ENCODE measurements at places on chromosomes 11 and 22. TPM values are rescaled to one million over a fixed set of nuclear protein-coding genes. Genes with fewer than 3 reads are reported as not detected.

GRCh38 chr11:67592880-67593564 is 9.4 kb downstream of the GSTP1 start:
- DNase-seq = no peak

- DNase-seq = no peak
These were observed 115.9 kb upstream of the CRYBB3 start for GRCh38 chr22:25083807-25084200.

DNA sequence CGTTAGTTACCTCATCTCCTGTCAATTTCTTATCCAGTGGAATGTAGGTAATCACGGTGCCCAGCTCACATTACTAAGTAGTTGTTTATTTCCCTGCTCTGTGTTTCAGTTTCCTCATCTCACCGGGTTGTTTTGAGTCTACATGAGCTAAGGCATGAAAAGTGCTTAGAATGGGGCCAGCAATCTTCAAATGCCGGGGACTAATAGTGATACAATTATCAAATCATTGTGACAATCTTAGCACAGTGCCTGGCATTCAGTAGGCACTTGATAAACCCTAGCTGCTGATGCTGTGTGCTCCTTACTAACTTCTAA is 53.3 kb upstream of the CD5 start:
- DNase-seq = no peak

DNA sequence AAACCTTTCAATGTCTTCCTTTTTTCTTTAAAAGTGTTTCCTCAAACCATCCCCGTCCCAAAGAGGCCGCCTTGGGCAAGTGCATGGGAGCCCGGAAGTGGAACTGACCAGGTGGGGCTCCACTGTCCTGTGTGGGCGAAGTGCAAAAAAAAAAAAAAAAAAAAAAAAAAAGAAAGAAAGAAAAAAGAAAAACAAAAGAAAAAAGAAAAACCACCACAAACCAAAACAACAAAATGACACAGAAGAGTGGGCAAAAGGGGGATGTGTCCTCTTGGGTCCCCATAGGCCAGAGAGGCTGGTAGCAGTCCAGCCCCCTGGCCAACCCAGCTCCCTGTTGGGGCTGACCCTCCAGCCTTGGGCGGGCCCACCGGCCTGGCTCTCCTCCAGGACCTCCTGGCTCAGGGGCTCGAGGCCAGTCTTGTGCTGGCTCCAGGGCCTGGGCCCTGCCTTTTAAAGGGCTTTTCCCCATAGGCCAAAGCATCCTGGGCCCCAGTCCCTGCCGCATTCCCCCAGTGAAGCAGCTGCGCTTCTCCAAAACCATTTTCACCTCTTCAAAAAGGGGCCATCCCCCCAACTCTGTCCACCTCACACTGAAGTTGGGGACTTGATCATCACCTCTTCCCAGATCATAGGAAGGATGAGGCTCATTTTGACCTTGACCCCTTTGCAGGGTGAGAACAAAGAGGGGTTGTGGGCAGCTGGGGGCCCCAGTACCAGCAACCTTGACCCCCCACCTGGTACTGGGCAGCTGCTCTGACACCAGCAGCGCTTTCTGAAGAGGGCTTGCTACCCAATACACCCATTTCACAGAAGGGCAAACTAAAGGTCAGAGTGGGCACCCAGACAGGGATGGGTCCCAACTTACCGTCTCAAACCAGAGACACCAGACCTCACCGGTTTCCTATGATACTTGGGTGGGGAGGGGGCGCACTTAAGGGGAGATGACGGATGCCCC is 9.4 kb downstream of the CBX6 start:
- DNase-seq = no peak

DNA sequence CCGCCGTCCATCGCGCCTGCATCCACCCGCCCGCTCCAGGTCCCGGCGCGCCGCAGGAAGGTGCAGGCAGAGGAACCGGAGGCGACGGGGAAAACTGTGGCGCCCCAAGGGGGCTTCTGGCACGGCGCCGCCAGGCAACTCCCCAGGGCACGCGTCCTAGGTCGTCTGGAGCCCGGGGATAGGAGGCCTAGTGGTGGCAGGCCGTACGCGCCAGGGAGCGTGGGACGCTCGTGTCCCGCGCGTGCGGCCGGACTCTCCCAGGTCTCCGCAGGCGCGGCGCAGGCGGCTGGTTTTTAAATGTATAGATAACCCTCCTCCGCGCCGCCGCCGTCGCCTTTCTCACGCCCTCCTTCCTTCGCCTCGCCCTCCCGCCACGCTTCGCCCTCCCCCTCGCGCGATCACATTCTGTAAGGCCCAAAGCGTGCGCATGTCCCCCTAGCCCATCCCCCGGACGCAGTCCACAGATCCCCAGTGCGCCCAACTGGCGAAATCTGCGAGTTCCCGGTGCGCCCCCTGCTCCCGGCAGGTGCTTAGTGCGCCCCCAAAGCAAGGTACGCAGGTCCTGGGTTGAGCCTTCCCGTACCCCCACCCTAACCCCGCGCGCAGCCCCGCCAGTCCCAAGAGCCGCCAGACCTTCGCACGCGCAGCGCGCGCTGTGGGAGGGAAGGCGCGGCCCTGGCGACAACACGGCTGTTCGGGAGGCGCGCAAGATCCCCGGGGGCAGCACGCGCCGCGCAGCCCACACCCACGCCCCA is at the start of gene ASCL2:
TSS of gene ASCL2 (minus strand) at position 267 of the 755 bp plus-strand sequence. CDS start at position 11, 256 bp downstream.
- DNase-seq = no peak

- DNase-seq = no peak
These were observed 219.1 kb upstream of the ARHGAP42 start for GRCh38 chr11:100467821-100468508.

ASPHD2 gene
- 11.7 TPM for total RNA-seq

ESAM gene
- 22.0 TPM for total RNA-seq

B4GALNT4 gene
- total RNA-seq = 64.6 TPM

PARVG gene
- total RNA-seq = not detected

SCO2 gene
- 1.8 TPM for total RNA-seq
